ENCODE measurements at places on chromosomes 7 and 10.

DNA sequence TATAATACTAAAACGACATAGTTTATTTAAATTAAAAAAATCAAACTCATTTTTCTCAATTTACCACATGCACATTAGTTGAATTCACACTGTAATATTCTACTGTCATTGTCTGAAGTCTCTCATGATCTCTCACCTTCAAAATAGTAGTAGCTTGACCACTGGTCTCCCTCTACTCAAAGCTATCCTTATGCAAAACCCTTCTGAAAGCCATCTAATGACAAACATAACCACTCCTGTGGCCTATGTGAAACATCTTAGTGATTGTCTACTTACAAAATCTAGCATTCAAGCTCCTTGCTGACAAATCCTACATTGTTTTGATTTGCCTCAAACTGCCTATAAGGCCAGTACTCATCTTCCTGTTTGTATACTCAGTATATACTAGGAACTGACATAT is 606.0 kb upstream of the GHITM start:
- DNase-seq: no peak

DNA sequence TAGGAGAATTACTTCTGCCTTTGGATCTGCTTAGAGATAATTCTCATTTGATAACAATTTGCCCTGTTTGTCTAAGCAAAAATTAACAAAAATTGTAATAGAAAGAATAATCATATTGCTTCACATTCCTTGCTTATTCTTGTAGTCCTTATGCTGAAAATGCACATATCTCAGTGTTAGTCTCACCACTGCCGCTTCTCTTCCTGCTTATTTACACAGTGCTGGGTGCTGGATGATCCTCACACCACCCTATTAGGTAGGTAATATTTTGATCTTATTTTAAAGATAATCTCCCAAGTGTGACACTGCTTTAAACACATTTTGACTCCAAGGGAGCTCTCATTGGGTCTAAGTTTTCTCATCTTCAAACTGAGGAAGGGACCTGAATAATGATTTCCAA is 46.0 kb downstream of the ABCA13 start:
- DNase-seq: no peak

DNA sequence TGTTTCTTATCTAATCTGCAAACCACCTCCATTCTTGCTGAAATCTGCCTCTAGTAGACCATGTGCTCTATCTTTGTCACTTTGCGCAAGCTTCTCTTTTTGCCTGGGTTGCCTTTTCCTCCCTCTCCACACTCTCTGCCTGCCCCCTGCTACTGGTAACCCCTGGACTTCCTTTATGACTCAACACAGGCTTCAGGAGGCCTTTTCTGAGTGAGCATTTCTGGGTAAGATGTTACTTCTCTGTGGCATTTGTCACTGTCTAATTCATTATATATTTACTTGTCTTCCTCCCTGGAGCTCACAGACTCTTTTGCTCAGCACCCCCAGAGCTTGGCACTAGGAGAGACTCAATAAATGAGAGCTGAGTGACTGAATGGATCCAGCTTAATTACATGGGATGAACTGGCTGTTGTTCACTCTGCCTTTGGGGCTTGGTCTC is 8.4 kb downstream of the GOLGA7B start:
- DNase-seq: no peak

- DNase-seq: no peak
Measured at GRCh38 chr7:80637454-80637853, 988 bp upstream of the CD36 start.

GRCh38 chr10:50347394-50347802 is 96.1 kb upstream of the ASAH2 start:
- DNase-seq: no peak

Data from brain pericyte (primary cell).